ENCODE measurements at places on chromosomes 6 and 20.

GRCh38 chr20:58071991-58072390 lies 156.5 kb downstream of the ANKRD60 start:
- DNase-seq = no peak

GRCh38 chr6:25042036-25042521 lies 106.3 kb upstream of the RIPOR2 start:
- DNase-seq = peak; percentile 49

DNA sequence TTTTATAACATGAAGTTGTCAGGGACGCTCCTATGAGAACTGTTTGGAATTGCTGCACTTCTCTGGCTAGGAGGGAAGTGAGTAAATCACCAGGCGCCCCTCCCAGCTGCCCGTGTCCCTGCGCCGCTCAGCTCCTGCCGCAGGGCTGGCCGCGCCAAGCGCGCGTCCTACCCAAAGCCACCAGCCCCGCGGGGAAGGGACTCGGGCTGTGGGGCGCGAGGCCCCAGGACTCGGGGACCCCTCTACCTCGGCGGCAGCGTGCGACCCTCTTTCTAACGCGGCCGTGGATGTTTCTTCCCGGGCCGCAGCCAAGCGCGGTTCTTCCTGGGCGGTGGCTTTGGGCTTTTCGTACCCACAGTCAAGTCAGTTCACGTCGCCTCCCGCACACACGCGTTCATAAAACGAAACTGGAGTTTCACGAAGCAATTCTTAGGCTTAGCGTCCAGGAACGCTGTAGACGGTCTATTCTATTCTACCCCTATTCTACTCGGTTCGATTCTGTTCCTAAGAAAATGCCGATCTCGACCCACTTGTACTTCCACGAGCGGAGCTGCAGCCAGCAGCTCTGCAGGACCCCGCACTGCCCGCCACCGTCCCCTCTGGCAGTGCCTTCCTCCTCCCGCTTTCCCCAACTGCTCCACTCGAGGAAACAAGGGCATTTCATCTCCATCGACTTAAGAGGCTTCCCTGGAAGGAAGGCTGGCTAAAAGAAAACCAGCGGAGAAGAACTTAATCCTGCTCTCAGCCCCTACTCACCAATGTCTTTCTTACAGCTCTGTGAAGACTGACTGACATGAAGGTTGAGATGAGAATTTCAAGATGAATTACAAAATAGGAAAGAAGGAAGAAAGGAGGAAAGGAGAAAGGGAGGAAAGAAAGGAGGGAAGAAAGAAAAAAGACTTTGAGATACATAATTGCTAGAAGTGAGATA lies 15.4 kb downstream of the FOXC1 start:
- no peak for DNase-seq

- DNase-seq = no peak
Observed at GRCh38 chr20:17806739-17807441, 107.1 kb downstream of the BANF2 start.

GRCh38 chr6:128097009-128097408 lies 196.2 kb upstream of the THEMIS start:
- DNase-seq = no peak

DNA sequence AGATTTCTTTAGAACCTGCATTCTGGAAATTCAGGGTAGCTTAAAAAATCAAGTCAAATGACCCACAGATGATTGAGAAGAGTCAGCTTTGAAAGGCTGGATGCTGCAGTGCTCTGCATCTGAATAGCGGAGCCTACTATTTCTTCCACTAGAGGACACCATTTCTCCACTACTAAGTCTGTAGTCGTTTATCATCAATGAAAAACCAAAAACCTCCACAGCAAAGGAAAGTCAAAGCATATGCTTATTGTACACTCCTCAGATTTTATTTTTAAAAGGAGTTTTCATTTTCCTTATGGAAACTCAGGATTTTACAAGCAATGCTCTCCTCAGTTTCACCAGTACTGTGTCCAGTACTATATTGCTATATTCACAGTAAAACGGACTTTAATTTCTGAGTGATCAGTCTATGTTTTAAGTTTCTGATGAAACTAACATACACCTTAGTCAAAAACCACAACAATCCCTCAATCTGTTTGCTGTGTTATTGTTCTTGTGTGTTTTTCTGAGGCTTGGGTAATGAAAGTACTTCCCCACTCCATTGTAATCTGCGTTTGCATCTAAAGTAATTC lies 50.5 kb upstream of the ENPP5 start:
- no peak for DNase-seq

DNA sequence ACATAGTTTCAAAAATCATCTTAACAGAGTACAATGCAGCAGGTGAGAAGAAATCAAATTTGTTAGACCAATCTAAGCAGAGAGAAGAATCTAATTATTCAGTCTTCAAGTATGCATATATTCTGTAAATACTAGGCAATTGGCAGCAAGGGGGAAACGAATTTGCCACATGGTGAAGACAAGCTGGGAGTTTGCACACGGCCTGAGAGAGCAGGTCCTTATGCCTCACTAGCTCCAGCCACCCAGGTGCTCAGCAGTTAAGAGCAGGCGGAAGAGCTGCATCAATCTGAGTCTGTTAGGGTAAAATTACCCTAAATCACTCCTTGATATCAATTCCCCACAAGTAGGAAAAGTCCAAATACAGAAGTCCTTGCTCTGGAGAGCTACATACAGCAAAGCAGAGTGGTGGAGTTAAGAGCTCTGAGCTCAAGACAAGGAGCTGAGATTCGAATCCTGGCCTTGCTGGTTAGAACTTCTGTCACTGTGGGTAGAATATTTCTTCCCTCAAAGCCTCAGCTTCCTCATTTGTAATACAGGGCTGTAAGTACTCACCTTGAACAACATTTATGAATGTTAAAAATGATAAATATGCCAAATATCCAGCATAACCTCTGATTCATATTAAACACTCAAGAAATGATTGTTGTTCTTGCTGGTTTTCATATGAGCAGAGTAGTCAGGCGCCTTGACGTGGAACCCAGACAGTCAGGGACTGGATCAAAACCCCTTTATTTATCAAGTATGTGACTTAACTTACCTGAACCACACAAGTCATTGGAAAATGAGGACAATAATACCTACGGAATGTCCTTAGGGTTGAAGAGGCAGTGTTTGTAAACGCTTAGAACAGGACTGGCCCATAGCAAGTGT lies 444.2 kb downstream of the CDH26 start:
- no peak for DNase-seq

GRCh38 chr20:6480328-6481200 lies 286.9 kb upstream of the BMP2 start:
- DNase-seq = no peak

DNA sequence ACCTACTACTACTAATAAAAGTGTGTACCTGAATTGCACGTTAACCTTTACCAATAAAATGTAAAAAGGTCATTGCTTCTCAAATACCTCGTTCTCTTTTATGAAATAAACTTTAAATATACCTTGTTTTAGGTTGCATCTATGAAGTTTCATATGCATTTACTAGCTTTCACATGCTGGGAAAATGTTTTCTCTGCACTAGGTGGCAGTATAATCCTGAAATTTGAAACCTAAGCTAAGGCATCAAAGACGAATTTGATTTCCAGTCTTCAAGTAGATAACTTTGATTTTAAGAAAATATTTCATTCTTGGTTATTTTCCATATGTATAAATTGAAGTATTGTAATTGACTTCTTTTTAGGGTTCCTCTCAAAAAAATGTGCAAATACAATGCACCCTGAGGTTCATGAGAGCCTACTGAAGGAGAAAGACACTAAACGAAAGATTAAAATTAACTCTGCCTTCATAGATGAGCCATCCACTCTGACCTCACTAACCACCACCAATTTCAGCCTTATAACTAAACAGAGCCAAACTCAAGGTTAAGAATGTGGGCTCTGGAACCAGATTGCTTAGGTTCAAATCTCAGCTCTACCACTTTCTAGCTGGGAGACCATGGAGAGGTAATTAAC lies 7.3 kb upstream of the COL9A1 start:
- no peak for DNase-seq

GRCh38 chr20:41082306-41082705 lies 53.7 kb downstream of the TOP1 start:
- DNase-seq = no peak

Measured in DMS79 (cell line).